Large intestine (tissue), 12 donors: ENCODE measurements at places on chromosomes 13 and 19.
A peak's percentile ranks its signal among the peaks of the same experiment; 100 is the strongest.

- DNase-seq = peak; percentile 64
Observed at GRCh38 chr19:1665565-1666047, 13.2 kb upstream of the TCF3 start.

DNA sequence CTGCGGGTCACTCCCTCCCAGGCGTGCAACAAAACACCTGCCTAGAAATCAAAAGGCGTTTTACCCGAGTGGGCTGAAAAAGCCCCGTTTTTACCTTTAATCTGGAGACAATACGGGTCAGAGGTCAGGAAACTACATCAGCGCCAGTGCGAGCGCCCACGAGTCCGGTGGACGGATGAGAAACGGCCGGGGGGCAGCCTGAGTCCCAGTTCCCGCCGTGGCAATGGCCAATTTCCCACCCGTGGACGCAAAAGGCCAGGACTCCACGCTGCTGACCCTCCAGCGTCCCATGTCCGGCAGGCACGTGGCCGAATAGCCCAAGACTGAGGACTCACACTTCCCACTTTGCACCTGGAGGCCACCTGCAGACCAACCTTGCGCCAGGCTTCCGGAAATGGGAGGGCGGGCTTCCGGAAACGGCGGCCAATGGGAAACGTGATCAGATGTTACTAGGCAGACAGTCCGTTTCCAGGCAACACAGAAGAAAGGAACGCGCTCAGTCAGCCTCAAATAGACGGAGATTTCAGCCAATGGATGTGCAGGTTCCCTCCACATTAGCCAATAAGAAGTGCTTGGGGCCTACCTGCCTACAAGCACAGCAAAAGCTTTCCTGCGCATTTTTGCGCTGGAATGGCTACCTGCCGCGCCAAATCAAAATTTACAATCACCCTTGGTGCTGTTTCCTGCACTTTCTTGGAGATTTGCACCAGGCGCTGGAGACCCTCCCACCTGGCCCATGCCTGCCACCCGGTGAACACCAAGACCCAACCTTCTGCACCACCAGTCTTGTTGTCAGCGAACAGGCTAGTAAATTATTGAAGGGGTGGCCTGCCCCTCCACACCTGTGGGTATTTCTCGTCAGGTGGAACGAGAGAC, 47.4 kb downstream of the ZFP14 start:
- DNase-seq = peak; percentile 92

DNA sequence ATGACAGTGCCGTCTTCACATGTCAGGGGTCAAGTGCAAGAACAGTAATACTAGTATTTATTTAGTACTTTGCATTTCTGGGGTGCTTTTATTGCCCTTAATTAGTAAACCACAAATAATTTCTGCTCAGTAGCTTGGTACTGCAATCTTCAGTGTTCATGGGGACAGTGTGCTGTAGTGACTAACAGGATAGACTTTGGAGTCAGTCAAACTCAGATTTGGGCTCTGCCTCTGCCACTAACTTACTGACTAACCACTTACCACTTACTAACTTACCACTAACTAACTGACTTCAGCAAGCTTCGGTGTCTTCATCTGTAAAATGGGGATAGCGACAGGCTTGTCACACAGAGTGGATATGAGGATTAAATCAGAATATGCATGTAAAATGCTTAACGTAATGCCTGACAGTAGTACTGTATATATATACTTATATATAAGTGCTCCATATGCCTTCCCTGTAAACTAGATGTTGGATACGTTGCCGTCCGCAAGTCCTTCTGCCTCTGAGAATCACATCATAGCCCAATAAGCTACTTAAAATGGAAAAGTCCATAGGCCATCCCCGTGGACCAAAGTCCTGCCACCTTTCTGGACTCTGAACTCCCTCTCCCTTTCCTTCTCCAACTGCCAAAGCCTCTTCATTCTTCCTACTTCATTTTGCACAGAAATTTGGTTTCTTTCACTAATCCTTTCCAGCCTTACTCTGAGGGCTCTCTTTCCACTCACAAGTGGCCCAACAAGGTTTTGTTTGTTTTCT, 158.1 kb downstream of the ZIC5 start:
- no peak for DNase-seq

- no peak for DNase-seq
Observed at GRCh38 chr13:87376081-87376480, 295.1 kb upstream of the SLITRK5 start.

DNA sequence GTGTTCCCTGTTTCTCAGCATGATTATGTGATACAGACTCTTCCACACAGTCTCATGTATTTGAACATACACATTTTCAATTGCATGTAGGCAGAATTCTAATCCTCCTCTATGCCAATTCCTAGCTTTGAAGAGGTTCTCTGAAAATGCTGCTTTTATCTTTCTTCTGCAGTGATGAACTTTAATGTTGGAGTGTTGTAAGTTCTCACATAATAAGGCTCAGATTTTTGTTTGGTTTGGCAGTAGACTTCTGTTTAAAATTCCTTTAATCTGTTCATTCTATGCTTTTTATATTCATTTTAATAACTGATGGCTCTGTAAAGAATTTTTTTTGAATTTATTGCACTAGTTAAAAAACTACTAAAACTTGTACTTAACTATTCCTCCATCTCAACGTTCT, 225.8 kb downstream of the GGACT start:
- no peak for DNase-seq

DNA sequence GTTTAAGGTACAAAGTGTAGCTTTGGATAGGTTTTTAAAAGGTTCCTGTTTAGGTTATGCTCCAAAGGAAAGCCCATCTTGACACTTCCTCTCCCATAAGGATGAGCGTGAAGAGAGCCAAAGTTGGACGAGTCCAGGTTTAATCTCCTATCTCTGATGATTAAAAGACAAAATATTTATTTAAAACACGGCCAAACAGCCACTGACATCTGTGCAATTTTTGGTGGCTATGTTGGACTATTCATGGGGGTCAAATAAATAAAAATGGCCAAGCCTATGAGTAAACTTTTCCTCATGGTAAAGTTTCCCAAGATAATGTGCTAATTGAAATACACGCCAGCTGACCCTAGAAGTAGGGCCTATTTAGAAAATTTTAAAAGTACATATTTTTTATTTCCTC, 69.0 kb upstream of the DOCK9 start:
- no peak for DNase-seq
